NCI-H1436 treated with DMSO at 0.1 percent for 48 hours (cell line): ENCODE measurements at places on chromosomes 3 and 15.

- DNase-seq: no peak
Observed at GRCh38 chr15:55402707-55403106, 5.5 kb downstream of the CCPG1 start.

DNA sequence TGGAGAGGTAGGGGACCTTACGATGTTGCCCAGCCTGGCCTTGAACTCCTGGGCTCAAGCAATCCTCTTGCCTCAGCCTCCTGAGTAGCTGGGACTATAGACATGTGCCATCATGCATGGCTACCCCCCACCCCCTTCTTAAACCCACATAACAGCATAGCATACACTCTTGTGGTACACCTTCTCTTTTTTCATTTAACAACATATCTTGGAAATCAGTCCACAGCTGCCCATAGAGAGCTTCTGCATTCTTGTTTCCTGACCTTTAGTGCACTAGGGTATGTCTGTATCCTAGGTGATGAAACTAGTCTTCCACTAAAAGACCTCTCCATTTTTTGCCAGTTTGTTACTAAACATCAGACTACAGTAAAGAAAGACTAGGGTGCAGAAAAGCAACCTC is 33.0 kb downstream of the SLC28A1 start:
- no peak for DNase-seq

DNA sequence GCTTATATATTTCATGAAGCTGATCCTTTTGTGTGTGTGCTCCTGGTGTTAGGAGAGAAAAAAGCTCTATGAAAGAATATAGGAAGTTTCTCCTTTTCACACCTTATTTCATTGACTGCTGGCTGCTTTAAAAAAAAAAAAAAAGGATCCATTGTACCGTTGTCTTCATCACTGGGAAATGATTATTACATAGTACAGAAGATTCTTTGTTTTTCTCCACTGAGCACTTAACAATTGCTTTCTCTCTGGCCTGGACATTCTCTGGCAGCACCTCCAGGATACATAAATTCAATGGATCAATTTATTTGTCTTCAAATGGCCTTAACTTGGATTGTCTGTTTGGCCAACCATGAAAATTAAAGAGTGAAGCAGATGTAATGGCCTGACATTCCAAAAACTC is 37.2 kb downstream of the DPH3 start:
- DNase-seq: no peak

DNA sequence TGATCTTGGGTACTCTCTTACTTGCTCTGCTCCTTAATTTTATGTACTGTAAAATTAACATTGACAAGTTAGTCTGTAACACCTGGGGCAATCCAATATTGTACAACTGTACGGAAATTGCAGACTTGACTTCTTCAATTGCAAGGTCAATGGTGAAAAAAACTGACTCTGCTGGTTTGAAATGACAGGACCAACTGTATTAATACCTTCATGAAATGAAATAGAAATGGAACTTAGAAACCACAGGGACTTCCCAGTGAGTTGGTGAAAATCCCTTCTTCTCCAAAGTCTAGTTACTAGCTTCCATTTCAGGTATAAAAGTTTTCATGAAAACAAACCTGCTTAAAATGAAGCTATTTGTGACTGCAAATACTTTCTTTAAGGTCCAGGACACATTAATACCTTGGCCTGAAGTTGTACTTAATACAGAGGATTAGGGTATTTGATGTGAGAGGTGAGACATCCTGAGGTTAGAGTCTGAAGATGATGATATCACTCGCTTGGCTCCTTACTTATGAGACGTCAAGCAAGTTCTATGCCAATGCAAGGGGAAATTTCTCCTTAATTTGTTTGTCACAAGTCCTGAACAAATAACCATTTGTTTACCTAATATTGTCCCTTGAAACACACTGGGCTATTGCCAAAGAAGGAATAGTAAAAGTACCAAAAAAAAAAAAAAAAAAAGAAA is 226.2 kb upstream of the TP63 start:
- no peak for DNase-seq

DNA sequence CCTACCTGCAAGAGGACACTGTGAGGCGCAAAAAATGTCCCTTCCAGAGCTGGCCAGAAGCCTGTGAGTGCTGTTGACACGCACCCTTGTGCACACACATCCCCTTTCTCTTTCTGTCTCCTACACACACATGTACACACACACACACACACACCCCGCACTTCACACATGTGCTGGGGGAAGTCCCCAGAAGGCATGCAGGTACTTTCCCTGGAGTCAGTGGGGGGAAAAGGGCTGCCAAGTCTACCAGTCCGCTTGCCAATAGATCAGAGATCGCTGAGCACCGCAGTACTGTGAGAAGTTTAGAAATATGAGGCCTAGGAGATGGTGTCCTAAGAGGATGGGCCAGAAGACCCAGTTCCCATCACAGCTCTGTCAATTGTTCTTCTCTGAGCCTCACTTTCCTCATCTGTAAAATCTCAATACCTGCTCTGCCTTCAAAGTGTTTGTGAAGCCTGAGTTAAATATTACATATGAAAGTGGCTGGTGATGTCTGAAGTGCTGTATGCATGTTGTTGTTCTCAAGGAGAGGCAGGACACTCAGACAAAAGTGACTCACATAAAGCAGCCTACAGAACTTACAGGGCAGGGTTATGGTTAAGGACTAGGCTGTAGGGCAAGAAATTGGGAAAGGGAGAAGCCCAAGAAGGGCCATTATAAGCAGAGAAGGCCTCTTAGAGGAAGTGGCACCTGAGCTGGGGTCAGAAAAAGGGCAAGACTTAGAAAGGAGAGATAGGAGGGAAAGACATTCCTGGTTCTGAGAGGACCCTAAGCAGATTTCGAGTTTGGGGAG is 6.8 kb downstream of the IL17RE start:
- DNase-seq: no peak

DNA sequence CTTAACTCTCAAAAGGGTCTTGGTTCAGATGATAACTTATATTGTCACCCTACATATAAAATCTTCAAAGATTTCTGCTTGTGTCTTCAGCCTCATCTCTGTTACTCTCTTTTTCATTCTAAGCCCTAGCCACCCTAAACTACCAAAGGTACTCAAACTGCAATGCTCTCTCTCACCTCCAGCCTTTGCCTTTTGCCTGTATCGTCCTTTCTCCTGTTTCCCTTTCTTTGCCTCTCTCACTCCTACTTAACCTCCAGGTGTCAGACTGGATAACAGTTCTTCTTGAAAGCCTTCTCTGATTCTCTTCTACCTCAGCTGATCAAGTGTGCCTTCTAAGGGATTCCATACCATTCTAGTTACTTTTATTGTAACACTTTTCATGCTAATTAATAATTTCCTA is 149.8 kb downstream of the SERPINI1 start:
- no peak for DNase-seq

DNA sequence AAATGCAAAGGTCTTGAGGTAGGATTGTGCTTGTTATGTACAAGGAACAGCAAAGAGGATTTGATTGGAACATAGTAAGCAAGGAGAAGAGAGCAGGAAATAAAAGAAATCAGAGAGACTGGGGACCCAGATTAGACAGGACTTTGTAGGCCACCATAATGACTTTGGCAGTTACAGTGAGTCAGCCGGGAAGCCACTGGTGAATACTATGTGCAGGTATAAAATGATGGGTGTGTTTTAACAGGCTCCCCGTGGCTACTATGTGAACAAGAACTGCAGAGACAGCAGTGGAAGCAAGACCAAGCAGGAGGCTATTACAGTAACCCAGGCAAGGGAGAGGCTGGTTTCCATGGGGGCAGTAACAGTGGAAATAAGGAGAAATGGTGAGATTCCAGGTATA is 55.2 kb downstream of the NPTN start:
- no peak for DNase-seq

- DNase-seq: no peak
Observed at GRCh38 chr3:176479248-176479647, 718.0 kb downstream of the TBL1XR1 start.

DNA sequence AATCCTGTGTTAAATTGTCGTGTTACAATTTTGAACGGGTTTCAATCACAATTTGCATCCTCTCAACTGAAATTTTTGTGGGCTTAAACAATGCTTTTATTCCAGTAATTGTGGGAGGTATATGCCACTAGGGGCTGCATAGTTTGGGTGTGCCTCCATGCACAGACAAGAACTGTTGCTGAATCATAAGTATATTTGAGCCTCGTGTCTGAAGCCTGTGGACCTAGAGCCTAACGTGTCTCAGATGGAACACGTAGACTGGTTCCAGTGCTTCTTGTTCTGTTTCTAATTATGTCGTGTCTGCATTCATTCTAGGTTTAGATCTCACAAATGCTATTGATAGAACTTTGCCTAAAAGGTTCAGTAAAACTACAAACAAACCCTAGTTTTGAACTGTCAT is 363.4 kb downstream of the RBMS3 start:
- DNase-seq: no peak

- DNase-seq: no peak
Observed at GRCh38 chr3:122623031-122623829, 45.8 kb downstream of the PARP15 start.

- DNase-seq: no peak
Observed at GRCh38 chr3:134378384-134378783, 4.1 kb upstream of the AMOTL2 start.

- no peak for DNase-seq
Observed at GRCh38 chr3:122533931-122534334, 19.2 kb upstream of the KPNA1 start.

GRCh38 chr3:136109499-136109898 is 86.6 kb downstream of the MSL2 start:
- DNase-seq: no peak

DNA sequence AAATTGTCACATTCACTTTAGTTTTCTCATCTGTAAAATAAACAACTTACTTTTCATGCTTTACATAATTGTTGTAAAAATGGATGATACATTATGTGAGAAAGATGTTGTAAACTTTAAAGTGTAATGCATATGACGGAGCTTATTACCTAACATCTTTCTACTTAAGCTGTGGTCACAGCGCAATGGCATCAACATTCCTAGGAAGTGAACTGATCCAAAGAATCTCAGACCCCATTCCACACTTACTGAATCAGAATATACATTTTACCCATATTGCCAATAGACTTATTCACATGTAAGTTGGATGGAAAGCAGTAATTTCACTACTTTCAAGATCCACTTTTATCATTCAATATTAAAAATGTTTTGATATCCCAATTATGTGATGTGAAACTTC is 497.5 kb downstream of the FGF12 start:
- no peak for DNase-seq

DNA sequence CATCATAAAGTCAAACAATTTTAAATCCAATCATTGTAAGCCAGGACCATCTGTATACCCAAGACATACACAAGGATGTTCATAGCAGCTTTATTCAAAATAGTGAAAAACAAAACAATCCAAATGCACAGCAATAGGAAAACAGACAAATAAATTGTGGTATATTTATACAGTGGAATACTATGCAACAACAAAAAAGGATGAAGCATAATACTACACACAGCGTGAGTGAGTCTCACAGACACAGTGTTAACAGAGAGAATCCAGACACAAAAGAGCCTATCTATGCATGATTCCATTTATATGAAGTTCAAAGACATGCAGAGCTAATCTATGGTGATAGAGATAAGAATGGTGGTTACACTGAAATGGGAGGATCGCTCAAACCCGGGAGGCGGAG is 5.6 kb upstream of the MUC20 start:
- no peak for DNase-seq

DNA sequence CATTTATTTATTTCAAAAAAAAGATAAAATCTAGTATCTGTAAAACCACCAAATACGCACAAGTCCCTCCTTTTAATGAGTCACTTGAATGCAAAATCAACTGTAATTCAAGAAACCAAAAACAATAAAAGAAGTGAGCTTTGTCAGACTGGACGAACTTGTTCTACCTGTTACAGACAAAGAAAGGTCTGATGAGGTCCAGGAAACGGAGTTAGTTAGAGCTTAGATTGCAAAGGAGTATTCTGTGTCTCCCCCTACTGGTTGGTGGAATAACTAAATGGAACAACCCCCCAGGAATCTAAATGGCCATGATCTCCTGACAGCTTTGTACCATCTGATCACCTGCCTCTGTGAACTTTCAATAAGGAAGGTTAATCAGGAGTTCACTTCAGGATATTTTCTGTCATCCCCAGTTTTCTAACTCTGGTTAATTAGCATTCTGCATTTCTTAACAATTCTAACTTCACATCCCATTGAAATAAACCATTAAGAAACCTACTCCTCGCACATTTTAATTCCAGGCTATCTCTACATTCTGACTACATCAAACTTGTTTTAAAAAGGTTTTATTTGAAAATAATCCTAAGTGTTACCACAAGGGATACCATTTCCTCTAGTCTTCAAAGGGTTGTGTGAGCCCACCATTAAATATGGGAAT is 333.0 kb upstream of the SATB1 start:
- DNase-seq: no peak

GRCh38 chr15:31374986-31375385 is 48.4 kb downstream of the KLF13 start:
- no peak for DNase-seq

DNA sequence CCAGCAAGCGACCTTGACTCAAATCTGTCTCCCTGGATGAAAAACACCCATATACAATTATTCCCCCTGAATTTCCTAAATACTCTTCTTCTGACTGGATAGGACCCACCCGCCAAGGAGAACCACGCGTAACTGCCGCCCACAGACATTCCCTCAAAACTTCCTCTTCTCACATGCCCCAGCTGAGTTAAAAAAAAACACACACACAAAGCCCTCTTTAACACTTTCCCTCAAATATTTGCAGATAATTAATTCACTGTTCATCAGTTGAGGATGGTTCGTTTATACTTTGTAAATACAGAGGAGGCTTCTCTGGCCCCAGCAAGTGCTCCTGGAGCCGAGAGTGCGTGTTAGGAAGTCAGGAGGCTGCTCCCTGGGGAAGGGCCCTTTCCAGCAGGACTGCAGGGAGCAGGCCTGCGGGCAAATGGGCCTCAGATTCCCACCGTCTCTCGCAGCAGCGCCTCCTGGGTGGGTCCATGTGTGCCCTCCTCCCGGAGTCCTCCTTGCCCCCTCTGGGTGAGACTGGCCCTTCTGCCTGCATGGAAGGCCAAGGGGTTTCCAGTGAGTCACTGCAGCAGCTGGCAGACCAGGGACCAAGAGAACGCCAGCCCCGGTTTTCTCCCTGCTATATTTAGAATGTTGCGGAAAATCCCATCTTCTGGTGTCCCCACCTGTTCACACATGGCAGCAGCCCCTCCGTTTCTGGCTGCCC is 46.8 kb downstream of the MGLL start:
- DNase-seq: no peak

GRCh38 chr15:101018016-101018415 is 98.9 kb downstream of the LRRK1 start:
- no peak for DNase-seq

- DNase-seq: no peak
Observed at GRCh38 chr15:41695750-41696436, 35.7 kb downstream of the MGA start.

GRCh38 chr3:194973366-194974000 is 287.8 kb downstream of the FAM43A start:
- no peak for DNase-seq
